ENCODE measurements at places on chromosomes 7 and 10.

- DNase-seq, result no peak
Observed at GRCh38 chr10:116817780-116818343, 31.4 kb upstream of the ENO4 start.

DNA sequence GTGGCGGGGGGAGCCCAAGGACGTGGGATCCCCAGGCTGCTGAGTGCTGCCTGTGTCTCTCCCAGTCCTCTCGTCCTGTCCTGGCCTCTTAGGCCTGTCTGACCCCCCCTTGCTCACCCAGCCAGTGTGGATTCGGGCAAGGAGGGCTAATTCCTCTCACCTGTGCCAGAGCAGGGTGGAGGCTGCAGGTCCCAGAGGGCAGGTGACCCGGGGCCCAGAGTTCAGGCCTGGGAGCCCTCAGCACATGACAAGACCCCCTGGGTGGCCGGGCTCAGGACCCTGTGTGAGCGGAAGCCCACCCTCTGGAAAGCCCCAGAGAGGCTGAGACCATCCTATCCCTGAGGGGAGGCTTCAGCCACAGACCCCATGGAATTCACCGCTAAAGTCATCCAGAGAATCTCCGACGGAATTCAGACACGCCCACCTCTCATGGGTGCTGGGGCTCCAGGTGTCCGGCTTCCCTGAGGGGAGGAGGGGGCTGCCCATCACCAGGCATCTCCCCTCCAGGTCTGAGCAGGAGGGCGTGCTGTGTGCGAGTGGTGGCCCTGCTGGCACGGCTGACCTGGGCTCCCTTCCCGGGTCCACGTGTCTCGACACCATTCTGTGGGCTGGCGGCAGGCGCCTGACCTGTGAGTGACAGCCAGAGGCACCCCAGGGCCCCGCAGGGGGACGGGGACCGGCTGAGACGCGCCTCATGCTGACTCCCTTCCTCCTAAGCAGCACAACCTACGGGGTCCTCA lies 5.0 kb downstream of the KNDC1 start:
- DNase-seq, result no peak

GRCh38 chr7:75892634-75893272 lies 13.9 kb downstream of the RHBDD2 start:
- DNase-seq, result no peak

DNA sequence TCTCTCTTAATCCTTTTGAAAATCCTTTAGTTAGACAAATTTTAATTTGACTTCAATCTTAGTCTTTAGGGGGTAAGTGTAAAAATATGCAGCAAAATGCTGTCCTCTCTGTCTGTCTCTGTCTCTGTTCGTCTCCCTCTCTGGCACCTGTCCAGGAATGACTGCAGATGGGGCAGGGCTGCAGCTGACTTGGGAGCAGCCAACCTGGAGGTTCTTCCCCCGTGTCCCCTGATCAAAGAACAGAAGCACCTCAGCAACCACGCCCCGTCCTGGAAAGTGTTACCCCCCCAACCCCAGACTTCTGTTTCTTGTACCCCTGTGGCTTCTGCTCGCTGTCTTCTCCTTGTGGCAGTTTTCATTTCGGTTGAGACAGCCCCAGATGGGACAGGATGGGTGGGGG lies 141.6 kb upstream of the NPS start:
- no peak for DNase-seq

DNA sequence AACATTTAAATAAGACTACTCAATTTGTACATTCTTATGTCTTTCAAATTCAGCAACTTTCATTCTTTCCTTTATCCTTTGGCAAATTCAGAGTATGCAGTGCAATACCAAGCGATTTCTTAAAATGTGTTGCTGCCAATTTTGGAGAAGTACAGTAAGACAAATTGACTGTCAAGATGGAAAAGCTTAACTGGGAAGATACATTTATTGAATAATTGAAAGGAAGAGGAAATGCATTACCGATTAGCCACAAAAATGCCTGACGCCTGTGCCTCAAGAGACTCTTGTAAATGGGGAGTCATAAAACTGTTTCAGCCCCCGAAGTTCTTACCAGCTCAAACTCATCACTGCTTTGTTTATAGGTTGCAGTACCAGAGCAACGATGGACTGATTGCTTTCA lies 373.3 kb upstream of the GALNT17 start:
- peak; percentile 29 for DNase-seq

DNA sequence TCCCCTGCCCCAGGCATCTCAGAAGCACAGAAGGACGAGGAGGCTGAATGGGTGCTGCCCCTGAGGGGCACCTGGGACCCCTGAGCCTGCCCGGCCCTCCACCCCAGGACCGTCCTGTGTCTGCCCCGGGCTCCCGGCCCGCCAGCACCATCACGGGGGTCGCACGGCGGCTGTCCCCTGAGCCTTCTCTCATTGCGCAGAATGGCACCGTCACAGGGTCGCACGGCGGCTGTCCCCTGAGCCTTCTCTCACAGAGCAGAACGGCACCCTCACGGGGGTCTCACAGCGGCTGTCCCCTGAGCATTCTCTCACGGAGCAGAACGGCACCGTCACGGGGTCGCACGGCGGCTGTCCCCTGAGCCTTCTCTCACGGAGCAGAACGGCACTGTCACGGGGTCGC lies 31.5 kb downstream of the FAM20C start:
- no peak for DNase-seq

DNA sequence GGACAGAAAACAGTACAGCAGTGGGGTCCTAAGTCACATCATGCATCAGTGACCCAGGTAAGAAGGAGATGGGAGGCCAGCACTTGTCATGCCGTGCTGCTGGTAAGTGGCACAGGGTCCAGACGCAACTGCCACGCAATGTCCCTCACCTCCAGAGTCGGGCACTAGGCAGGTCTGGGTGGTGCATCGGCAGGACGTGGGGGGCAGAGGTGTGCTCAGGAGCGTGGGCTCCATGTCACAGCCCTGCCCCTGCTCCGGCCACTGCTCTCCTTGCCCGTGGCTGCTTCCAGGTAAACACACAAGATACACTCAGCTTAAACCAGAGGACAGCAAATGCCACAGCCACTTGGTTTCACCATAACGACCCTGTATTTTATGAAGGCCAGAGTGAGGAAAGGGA lies 47.3 kb downstream of the COBL start:
- no peak for DNase-seq

- DNase-seq, result no peak
Observed at GRCh38 chr10:44065788-44066526, 318.9 kb downstream of the CXCL12 start.

GRCh38 chr10:74314166-74314565 lies 163.1 kb downstream of the ADK start:
- no peak for DNase-seq

GRCh38 chr10:10126218-10126617 lies 891.5 kb upstream of the CELF2 start:
- peak; percentile 52 for DNase-seq

- peak; percentile 67 for DNase-seq
Observed at GRCh38 chr7:101094791-101095375, 9.6 kb downstream of the TRIM56 start.

DNA sequence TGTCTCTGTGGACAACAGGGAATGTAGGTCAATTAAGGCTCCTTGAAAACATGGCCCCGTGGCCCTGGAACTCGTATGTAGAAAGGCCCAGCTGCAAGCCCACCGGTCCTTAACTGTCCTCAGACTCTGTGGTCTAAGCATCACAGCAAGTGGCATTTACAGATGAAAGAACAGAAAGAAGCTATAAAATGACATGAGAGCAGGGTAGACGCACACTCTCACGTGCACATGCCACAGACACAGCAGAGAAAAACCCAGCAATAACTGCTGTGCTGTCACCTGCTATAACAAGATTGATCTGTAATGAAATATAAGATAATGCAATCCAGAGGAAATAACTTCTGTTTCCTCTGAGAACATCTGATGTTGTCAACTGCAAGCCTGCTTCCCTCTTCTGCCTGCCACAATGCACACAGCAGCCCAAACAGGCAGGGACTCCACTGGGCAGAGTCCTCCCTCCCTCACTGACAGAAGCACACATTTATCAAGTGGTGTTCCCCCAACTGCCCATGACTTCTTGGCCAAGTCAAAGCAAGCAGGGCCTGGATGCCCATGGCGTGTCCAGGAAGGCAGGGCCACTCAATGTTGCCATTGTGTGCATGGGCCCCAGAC lies 63.9 kb downstream of the GFRA1 start:
- DNase-seq, result no peak

GRCh38 chr7:95558864-95559263 lies 37.5 kb downstream of the PDK4 start:
- DNase-seq, result no peak

DNA sequence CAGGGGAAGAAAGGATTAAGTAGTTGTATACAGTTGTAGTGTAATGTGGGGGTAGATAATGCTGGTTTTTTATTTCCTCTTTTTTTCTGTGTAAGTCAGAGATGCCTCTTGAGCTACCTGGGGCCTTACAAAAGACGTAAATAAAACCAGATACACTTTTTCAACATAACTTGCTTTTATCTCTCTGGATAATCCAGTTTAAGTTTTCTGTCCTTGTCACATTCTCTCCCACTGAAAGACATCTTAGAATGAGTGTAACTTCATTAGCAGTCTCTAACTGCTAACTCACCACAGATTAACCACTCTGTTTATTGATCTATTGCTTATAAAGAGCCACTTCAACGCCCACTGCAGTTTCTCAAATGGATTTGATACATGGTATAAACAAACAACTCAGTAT lies 64.1 kb upstream of the LRRN3 start:
- DNase-seq, result no peak

- DNase-seq, result peak; percentile 34
Observed at GRCh38 chr7:101575721-101576120, 53.4 kb downstream of the MYL10 start.

DNA sequence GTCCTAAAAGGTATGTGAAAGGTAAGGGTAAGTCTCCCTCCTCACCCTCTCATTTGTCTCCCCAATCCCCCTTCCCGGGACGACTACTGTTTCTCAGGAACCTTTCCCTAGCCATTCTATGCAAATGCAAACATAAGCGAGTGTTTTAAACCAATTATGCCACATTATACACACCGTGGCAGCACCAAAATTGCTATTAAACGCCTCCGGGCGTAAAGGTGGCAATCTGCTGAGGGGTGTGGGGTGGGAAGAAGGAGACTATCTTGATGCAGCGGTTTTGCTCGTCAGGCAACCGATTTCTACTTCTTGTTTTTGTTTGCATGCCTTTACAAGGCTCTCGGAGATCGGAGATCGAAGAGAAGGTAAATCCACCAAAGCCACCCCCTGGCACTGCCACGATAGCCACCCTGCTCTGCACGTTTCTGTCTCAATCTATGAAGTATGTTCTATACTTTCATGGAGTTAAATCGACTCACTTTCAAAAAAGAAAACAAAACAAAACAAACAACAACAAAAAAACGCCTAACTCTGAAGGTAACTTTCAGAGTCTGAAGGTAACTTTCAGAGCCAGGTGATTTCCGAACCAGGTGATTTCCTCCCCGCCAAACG lies 46.0 kb upstream of the CDK1 start:
- DNase-seq, result no peak
